ENCODE measurements at places on chromosomes 16 and 17.

DNA sequence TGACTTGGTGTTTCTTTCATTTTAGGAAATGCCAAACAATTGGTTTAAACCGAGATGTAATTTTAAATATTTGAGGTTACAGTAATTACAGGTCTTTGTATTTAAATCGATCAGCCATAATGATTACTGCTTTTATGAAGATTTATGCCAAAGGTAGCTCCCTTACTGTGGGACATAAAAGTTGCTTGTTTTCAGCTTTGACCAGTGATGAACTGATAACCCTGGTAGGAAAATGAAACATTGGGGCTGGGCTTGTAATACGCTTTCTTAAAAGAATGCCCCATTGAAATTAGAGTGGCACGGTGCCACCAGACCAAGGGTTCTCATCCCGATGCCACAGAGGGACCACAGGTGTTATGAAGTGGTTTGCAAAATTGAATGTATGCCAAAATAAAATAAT is 7.3 kb downstream of the TNRC6A start:
- no peaks in the 10 kb centered on the region for H3K27me3 ChIP-seq
- H3K4me3 ChIP-seq = no peak overlapping the region
- H3K27ac ChIP-seq = peak overlapping the region; percentile 79
- peaks cover 86% of the 10 kb centered on the region for H3K4me1 ChIP-seq
- peaks cover 49% of the 10 kb centered on the region for H3K36me3 ChIP-seq

DNA sequence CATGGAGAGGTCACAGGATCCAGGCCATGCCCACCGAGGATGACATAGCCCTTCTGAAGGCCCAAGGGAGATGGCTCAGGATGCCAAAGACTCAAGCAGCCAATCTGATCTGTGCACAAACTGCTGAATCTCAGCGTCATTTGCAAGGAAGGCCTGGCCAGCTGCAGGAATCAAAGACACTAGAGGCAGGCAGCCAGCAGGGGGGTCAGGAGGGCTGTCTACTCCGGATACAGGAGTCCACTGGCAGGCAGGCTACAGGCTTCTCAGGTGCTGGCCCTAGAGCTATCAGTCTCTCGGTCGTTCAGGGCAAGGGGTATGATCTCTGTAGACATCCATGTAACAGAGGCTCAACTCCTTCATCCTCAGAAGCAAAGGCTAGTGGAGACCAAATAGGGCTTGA is 1735.3 kb downstream of the TP53TG3F start:
- H3K27ac ChIP-seq = no peak overlapping the region
- H3K4me3 ChIP-seq = no peak overlapping the region
- H3K27me3 ChIP-seq = no peaks in the 10 kb centered on the region
- no peaks in the 10 kb centered on the region for H3K36me3 ChIP-seq
- no peaks in the 10 kb centered on the region for H3K4me1 ChIP-seq

DNA sequence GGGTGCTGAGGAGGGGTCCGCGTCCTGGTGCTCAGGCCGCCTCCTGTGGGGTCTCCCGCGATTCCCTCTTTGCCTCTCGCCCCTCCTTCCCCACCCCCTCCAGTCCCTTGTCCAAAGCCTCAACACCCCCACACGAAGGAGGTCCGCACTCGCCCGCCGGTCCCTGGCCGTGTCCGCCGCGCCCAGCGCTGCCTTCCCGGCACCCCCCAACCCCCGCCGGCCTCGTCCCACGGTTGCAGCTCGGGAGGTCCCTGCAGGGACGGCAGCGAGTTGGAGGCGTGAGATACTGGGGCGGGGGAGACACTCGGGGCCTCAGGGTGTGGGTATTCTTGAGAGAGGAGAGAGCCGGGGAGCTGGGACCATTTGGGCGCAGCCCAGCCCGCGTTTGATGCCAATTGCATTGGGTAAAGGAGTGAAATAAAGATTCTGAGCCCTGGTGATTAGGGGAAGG is 468 bp downstream of the FLYWCH2 start:
- peak overlapping the region; percentile 92 for H3K4me3 ChIP-seq
- peaks cover 18% of the 10 kb centered on the region for H3K4me1 ChIP-seq
- DNase-seq = no peak

DNA sequence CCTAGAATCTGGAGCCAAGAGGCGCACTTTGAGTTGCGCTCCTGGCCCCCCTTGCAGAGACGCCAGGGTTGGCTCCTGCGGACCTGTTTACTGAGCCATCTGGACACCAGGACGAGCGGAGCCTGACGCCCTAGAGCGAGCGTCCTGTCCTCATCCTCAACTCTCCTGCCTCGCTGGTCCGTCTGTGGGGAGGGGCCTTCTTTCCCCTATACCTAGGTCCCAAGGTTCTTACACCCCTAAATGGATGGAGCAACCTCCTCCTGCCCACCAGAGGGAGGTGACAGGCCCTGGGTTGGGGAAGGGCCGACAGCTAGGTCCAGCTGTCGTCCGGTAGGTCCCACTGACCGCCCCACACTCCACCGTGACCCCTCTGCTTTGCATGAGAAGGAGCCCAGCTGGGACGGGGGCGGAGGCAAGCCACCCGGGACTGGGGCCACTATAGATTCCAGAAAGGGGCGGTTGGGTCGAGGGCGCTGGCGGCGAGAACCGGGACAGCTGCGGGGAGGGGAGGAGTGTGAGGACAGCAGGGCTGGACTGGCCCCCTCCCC is 3.1 kb upstream of the LHX1 start:
- no peak for DNase-seq
- H3K27me3 ChIP-seq = peaks cover 80% of the 10 kb centered on the region
- H3K4me3 ChIP-seq = peak overlapping the region; percentile 5
- H3K27ac ChIP-seq = no peak overlapping the region

DNA sequence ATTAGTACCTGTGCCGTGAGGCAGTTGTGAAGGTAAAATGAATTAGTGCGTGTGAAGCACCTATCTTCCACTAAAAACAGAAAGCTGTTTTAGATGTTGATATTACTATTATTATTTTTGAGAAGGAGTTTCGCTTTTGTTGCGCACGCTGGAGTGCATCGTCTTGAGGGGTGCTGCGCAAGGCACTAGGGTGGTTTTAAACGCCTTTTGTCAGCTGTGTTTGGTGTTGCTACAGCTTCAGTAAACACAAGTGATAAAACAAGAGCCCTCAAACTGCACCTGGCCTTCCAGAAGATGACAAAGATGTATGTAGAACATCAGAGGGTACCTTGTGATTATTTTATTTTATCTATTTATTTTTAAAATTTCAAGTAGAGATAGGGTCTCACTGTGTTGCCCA is 38.2 kb downstream of the PLCG2 start:
- peak overlapping the region; percentile 74 for H3K4me3 ChIP-seq
- no peak for DNase-seq
- H3K27ac ChIP-seq = peak overlapping the region; percentile 96

DNA sequence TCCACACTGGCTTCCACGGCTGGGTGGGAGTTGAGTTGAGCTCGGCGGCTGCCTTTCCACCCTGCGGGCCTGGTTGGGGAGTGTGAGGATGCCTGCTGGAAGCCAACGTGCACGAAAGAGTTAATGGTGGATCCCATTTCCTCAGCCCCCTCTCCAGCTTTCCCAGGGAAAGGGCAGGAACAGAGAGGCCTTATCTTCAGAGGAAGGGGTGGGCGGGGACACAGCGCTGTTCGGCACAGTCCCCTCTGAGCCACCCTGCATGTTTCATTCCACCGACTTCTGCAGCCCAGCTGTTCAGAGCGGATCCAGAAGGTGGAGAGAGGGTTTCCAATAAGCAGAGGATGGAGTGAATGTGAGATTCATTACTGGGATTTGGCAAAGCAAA is 295.3 kb downstream of the SEC14L1 start:
- no peaks in the 10 kb centered on the region for H3K36me3 ChIP-seq
- H3K27ac ChIP-seq = peak overlapping the region; percentile 35
- H3K4me1 ChIP-seq = peaks cover 97% of the 10 kb centered on the region
- H3K4me3 ChIP-seq = peak overlapping the region; percentile 41
- DNase-seq = no peak
- H3K27me3 ChIP-seq = no peaks in the 10 kb centered on the region

DNA sequence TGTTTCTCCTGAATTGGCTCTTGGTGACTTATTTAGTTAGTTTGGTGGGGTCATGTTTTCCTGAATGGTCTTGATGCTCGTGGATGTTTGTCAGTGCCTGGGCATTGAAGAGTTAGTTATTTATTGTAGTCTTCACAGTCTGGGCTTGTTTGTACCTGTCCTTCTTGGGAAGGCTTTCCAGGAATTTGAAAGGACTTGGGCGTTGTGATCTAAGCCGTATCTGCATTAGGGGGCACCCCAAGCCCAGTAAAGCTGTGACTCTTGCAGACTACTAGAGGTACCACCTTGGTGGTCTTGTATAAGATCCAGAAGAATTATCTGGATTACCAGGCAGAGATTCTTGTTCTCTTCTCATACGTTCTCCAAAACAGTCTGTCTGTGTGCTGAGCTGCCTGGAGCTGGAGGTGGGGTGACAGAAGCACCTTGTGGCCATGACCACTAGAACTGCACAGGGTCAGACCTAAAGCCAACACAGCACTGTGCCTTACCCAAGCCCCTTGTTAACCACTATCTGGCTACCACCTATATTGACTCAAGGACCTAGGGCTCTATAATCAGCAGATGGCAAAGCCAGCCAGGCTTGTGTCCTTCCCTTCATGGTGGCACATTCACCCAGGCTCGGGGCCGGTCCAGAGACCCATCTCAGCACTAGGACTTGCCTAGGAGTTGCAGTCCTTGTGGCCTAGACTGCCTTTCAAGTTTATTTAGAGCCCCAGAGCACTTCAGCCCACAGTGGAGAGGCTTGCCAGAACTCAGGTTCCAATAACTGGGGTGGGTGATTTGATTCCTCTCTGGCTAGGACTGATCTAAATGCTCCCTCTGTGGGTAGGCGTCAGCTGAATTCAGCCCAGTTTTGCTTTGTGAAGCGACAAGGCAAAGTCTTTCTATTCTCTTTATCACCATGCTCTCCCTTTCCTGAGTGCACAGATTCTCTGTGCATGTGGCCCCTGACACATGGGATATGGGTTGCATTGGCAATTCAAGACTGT is 11.0 kb downstream of the RNF135 start:
- no peak for DNase-seq
- peaks cover 13% of the 10 kb centered on the region for H3K4me1 ChIP-seq
- peak overlapping the region; percentile 18 for H3K27ac ChIP-seq
- no peak overlapping the region for H3K4me3 ChIP-seq

- DNase-seq = no peak
- no peaks in the 10 kb centered on the region for H3K27me3 ChIP-seq
- H3K36me3 ChIP-seq = no peaks in the 10 kb centered on the region
Measured at GRCh38 chr17:34390649-34391048, 27.6 kb upstream of the CCL1 start.

GRCh38 chr17:48773245-48773644 is 43.8 kb downstream of the TTLL6 start:
- H3K36me3 ChIP-seq = no peaks in the 10 kb centered on the region
- H3K27me3 ChIP-seq = peaks cover 41% of the 10 kb centered on the region
- no peak overlapping the region for H3K4me3 ChIP-seq
- no peak for DNase-seq
- H3K27ac ChIP-seq = no peak overlapping the region
- no peaks in the 10 kb centered on the region for H3K4me1 ChIP-seq

GRCh38 chr16:89583895-89584644 is 8.5 kb downstream of the CPNE7 start:
- H3K27me3 ChIP-seq = no peaks in the 10 kb centered on the region
- no peak for DNase-seq
- no peaks in the 10 kb centered on the region for H3K4me1 ChIP-seq
- no peaks in the 10 kb centered on the region for H3K36me3 ChIP-seq
- H3K4me3 ChIP-seq = no peak overlapping the region

DNA sequence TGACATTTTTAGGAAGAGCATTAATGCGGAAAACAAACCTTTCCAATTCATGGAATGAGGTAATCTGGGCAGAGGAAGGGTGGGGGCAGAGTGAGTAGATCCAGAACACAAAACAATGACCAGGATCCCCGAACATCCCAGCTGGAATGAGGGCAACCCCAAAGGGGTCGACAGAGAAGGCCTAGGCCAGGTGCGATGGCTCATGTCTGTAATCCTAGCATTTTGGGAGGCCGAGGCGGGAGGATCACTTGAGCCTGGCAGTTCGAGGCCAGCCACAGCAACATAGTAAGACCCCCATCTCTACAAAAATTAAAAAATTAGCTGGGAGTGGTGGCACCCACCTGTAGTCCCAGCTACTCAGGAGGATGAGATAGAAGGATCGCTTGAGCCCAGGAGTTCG is 64.7 kb downstream of the ZFHX3 start:
- H3K27me3 ChIP-seq = no peaks in the 10 kb centered on the region
- DNase-seq = no peak
- no peak overlapping the region for H3K27ac ChIP-seq
- no peaks in the 10 kb centered on the region for H3K4me1 ChIP-seq
- H3K4me3 ChIP-seq = no peak overlapping the region

GRCh38 chr17:21164620-21165019 is 37.9 kb downstream of the DHRS7B start:
- H3K4me3 ChIP-seq = no peak overlapping the region
- H3K27me3 ChIP-seq = no peaks in the 10 kb centered on the region
- no peak for DNase-seq
- no peaks in the 10 kb centered on the region for H3K4me1 ChIP-seq
- H3K27ac ChIP-seq = no peak overlapping the region

DNA sequence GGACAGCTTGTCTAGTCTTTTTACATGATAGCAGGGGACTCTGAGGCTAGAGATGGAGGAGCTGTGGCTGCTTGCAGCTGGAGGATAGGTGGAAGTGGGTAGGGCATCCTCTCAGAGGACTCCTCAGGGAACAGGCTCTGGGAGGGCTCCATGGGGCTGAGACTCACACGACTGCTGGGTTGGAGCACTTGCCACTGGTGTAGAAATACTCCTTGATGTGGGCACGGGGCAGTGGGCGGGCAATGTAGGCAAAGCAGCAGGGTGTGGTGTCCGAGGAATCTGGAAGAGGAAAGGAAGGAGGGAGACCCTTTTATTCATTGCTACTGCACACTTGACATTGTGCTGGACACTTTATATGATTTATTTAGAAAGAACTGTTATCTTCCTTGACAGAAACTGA is 1.8 kb downstream of the CCL5 start:
- H3K27ac ChIP-seq = no peak overlapping the region
- no peaks in the 10 kb centered on the region for H3K36me3 ChIP-seq
- peaks cover 34% of the 10 kb centered on the region for H3K4me1 ChIP-seq
- H3K27me3 ChIP-seq = no peaks in the 10 kb centered on the region
- no peak overlapping the region for H3K4me3 ChIP-seq
- DNase-seq = no peak

DNA sequence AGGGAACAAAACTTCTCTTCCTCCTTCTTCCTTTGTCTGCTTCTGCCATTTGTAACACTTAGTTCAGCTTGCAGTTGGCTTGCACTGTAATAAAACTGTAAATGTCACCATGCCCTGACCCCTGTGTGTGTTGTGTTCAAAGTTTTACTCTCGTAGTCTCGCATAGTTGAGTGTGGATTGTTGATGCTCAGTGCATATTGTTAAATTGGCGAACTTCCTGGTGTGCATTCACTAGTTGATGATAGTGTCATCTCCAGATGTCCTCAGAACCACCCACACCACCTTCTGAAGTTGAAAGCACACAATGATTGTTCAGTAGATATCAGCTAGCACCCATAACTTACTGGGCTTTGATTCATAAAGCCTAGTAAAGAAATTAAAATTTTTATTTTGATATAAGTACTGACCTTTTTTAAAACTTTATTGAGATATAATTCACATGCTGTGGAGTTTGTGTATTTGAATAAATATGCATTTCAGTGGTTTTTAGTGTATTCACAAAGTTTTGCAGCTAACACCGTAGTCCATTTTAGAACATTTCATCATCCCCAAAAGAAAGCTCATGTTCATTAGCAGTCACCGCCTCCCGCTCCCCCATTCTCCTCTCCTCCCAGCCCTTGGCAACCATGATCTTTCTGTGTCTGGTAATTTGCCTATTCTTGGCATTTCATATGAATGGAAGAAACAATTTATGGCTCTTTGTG is 25.0 kb downstream of the USP10 start:
- DNase-seq = no peak
- peaks cover 78% of the 10 kb centered on the region for H3K4me1 ChIP-seq
- H3K27ac ChIP-seq = peak overlapping the region; percentile 62
- H3K4me3 ChIP-seq = no peak overlapping the region
- no peaks in the 10 kb centered on the region for H3K27me3 ChIP-seq
- H3K36me3 ChIP-seq = peaks cover 27% of the 10 kb centered on the region
